Activated CD4-positive, alpha-beta T cell treated with anti-CD3 and anti-CD28 coated beads, Interleukin-2, Interleukin-6, amounts not matched to agents 100 ng/mL and 50 ng/mL, durations not matched to agents 16 hours and 8 hours (primary cell): ENCODE measurements at places on chromosomes 5 and 9.

- peak; percentile 20 for DNase-seq
Observed at GRCh38 chr5:56737002-56737621, 78.2 kb upstream of the MAP3K1 start.

DNA sequence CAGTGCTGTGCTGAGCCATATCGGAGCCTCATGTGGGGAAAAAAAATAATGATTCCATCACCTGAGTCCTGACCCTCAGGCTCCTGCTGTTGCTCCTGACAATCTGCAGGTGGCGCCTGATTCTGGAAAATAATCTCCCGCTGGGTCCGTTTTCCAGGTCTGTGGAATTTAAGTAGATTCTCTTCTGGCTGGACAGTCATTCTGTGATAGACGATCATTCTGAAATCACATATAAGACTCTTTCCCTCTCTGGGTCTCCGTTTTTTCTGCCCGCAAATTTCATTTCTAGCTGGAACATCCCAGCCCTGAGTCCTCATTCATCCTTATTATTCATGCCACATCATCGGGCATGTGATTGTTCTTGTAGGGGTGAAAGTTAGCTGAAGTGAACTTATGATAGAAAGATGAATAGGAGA is 22.1 kb upstream of the STXBP1 start:
- peak; percentile 34 for DNase-seq

DNA sequence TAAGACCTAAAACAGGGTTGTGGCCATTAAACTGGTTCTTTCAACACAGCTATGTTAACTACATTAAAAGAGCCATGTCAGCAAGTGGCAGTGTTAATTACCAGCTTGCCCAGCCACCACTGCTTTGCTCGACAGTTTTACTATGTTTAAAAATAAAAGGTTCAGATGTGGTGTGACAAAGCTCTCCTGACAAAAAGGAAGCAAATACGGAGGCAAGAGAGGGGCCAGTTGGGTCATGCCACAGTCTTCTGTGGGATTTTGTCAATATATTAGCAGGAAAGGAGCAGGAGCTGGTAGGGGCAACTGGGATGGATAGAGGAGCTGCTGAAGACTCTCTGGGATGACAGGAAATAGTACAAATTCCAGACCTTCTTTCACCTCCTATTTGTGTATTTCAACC is 113.5 kb upstream of the PCA3 start:
- DNase-seq = no peak

DNA sequence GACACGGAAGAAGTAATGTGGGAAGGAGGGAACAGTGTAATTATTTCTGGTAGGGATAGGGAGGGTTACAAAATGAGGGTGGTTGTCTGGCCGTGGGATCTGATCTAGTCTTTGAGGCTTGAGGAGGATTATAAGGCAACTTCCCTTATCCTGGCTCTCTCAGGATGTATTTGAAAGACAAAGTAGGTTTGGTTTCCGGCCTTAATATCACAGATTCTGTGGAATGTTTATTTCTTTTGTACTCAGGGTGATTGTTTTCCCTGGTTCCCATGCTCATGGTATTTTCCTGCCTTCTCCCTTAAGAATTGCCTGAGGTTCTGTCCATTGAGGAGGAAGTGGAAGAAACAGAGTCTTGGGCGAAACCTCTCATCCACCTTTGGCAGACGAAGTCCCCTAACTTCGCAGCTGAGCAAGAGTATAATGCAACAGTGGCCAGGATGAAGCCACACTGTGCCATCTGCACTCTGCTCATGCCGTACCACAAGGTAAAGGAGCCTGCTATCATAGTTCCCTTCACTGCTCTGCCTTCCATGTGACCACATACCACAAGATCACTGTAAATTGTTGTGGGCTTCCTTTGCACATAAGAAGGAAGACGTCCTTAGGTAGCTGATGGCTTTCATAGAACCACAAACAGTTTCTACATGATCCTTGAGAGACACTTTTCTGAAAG is 253.8 kb downstream of the KDM4C start:
- peak; percentile 25 for DNase-seq

DNA sequence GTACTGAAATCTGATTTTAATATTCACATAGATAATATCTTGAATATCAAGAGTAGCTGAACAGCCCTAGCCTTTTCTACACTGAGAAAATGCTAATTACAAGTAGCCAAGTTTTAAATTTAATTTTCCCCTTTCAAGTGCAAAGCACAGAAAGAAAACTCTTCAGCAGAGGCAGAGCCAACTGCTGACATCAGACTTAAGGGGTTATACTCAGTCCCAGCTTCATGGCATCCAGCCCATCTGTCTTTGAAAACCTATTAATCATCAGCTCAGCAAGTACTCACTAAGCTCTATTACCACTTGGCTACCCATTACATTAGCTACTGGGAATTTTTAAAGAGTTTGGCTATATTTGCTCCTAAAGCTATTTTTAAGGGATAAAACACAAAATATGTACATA is 220.5 kb downstream of the SLC12A2 start:
- no peak for DNase-seq

- peak; percentile 77 for DNase-seq
Observed at GRCh38 chr5:177426566-177427210, at the start of gene GRK6. TSS of gene GRK6 (plus strand) at chr5:177426676. CDS start at chr5:177426846, 170 bp downstream.

- DNase-seq = no peak
Observed at GRCh38 chr9:132062806-132063205, 16.9 kb downstream of the MED27 start.

- no peak for DNase-seq
Observed at GRCh38 chr5:59540366-59540765, 353.2 kb downstream of the PDE4D start.
